ENCODE measurements at places on chromosomes 1 and 21.

DNA sequence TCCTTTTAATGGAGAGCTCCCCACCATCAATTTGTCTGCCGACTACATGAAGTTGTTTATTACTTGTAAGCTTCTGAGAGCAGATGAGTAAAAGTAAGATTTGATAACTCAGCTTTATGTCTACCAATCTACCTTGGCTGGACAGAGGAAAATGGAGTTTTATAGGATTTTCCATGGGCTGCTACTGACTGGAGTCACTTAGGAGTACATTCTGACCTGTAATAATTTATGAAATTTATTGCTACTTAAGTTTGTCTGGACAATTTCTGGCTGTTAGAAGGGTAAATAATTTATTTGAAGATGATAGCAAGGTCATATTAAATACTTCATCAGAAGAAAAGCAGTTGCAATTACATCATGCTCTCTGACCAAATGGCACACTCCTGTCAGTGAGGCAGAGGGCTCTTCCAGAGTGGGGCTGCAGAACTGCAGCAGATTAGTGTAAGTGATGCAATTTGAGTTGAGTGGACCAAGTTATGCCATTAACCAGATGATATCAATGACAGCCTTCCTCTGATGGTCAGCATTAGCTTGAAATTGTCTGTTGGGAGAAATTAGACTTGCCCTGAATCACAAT is 736.7 kb upstream of the PTBP2 start:
- no peak for DNase-seq

- DNase-seq: no peak
These were observed 6.6 kb upstream of the C2CD2 start for GRCh38 chr21:41960386-41960785.

DNA sequence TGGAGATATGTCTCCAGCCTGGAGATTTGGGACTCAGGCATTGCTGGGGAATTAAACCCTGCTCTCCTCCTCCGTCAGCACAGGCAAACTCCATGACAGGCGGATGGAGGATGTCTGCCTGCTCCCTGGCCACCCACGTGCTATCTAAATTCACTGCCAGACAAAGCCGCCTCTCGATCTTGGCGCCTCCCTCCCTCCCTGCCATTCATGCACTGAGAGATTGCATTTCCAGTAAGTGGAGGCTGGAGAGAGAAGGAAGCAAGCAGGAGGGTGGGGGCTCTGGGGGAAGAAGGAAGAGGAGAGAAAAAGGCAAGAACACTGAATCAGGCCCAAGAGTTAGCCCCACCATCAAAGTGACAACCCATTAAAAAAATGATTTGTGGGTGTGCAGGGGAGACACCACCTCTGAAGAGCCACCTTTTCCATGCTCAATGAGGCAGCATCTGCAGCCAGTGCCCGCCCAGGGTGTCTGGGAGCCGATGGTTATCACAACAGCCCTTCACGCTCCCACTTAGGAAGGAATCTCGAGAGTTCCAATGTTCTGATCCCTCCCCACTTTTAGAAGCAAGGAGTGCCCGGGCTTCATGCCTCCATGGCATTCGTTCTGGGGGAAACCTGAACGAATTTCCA is 183.0 kb downstream of the HIVEP3 start:
- DNase-seq: no peak

- DNase-seq: no peak
These were observed 106.3 kb downstream of the CD247 start for GRCh38 chr1:167412072-167412471.

DNA sequence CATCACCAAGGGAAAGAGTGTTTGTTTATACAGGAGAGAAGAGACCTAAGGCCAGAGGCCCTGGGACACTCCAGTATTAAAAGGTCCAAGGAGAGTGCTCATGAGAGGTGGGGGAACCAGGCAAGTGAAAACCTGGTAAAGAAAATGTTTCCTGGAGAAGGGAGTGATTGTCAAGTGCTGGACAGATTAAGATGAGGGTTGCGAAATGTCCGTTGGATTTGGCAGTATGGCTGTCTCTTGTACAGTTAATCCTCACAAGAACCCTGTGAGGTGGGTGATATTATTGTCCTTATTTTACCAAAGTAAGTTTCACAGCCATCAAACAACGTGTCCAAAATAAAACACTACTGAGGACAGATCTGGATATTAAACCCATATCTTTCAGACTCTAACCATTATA is 44.2 kb downstream of the RPAP2 start:
- DNase-seq: no peak

DNA sequence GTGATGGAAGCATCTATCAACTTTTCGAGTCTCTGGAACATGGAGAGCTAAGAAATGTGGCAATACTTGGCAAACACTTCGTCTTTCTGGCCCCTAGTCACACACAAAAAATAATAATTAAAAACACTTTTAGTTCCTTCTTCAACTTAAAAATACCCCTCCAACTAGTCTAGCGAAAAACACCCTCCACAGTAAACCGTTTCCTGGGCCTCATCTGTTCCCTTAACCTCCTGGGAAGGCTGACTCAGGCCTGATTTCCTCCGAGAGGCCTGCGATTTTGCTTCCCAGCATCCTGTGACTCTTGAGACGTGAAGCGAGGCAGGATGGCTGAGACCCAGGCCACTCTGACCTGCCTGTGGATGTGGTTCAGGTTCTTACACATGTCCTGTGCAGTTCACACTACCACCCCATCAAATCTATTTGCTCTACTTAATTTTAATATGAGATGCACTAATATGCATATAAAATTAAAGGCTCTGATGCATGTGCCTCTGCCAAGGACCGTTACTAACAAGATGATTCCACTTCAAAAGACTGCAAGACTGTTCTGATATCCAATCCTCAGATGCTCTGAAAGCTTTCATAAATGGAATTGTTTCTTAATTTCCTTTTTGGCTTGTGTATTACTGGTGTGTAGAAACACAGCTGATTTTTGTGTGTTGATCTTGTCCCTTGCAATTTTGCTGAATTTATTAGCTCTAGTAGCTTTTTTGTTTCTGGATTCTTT is 3.5 kb downstream of the NAV1 start:
- DNase-seq: no peak

- DNase-seq: no peak
These were observed 4.8 kb downstream of the NTNG1 start for GRCh38 chr1:107145637-107146036.

- no peak for DNase-seq
These were observed 120.2 kb downstream of the TLR5 start for GRCh38 chr1:223022641-223023473.

GRCh38 chr1:61523893-61524605 is 200.9 kb downstream of the TM2D1 start:
- DNase-seq: no peak

GRCh38 chr21:35127026-35127425 is 77.9 kb upstream of the RUNX1 start:
- no peak for DNase-seq

- DNase-seq: no peak
These were observed 21.7 kb upstream of the SH3D21 start for GRCh38 chr1:36284517-36284916.

DNA sequence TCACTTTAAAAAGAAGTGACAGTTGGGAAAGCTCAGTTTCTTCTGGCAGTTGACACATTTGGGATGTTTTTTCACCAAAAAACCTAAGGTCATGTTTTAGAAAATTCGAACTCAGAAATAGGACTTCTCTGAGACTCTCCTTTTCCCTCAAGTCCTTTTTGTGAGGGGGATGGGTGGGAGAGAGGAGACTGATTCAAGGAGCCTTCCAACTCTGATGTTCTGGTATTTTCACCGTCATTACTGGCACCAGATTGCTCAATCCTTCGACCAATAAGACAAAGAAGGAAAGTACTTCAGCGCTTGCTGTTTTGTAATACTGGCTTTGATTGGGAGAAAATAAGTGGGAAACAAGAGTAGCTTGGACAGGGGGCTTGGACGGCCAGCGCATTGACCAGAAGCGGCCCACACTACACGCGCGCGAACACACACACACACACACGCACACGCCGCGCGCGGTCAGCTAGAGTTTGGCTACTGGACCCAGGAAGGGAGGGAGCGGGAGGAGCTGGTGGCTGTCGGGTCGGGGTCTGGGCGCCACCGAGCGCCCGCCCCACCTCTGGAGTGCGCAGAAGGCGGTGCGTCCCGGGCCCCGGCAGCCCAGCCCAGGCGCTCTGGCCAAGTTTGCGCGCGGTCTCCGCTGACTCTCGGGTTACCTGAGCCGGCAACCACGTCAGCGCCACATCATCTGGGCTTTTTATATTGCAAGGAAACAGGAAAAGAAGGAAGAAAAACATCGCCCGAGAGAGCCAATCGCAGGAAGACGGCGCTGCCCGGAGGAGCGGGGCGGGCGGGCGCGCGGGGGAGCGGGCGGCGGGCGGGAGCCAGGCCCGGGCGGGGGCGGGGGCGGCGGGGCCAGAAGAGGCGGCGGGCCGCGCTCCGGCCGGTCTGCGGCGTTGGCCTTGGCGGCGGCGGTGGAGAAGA is at the start of gene KCNK1:
KCNK1 (plus strand) TSS at position 855 of the 921 bp plus-strand sequence; CDS start at position 921, 66 bp downstream.
- DNase-seq: no peak
